ENCODE measurements at places on chromosomes 7 and 10.

DNA sequence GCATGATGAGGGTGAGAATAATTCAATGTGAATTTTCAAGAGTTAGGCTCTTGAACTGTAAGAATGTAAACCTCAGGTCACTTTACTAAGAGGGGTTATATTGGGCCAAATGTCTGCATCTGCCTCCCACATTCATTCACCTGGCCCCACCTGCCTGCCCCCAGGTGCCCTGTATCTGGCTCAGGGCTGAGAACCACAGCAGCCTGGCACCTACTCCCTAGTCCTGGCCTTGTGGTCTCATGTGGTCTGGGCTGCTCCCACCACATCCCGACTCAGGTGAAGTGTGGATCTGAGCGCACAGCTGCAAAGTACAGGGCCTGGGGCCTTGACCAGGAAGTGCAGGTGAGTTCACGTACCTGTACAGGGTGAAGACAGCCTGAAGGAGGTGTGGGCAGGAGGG is 182.1 kb downstream of the PFKFB3 start:
- no peak for DNase-seq

- DNase-seq, result no peak
Observed at GRCh38 chr7:18538554-18539250, 43.2 kb downstream of the HDAC9 start.

GRCh38 chr10:28595613-28596012 is 62.7 kb downstream of the WAC start:
- no peak for DNase-seq

DNA sequence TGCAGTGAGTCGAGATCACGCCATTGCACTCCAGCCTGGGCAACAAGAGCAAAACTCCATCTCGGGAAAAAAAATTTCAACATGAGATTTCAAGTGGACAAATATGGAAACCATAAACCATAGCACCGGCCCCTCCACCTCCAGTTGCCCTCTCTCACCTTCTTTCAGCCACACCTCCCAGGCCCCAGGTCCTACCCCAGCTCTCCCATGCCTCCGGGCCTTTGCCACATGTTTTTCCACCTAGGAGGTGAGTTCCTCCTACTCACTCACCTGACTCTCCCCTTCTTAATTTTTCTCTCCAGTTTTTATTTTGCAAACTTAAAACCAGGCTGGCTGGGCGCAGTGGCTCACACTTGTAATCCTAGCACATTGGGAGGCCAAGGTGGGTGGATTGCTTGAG is 13.7 kb upstream of the CLDN4 start:
- no peak for DNase-seq

- no peak for DNase-seq
Observed at GRCh38 chr7:6652446-6653011, 15.4 kb downstream of the ZNF316 start.

GRCh38 chr7:105257338-105257737 is 131.4 kb downstream of the SRPK2 start:
- DNase-seq, result no peak

Data from activated CD4-positive, CD25-positive, alpha-beta regulatory T cell (primary cell).